ENCODE measurements at places on chromosomes 1 and 21.

- DNase-seq, result no peak
Measured at GRCh38 chr1:155360051-155360450, 39.4 kb downstream of the RUSC1 start.

DNA sequence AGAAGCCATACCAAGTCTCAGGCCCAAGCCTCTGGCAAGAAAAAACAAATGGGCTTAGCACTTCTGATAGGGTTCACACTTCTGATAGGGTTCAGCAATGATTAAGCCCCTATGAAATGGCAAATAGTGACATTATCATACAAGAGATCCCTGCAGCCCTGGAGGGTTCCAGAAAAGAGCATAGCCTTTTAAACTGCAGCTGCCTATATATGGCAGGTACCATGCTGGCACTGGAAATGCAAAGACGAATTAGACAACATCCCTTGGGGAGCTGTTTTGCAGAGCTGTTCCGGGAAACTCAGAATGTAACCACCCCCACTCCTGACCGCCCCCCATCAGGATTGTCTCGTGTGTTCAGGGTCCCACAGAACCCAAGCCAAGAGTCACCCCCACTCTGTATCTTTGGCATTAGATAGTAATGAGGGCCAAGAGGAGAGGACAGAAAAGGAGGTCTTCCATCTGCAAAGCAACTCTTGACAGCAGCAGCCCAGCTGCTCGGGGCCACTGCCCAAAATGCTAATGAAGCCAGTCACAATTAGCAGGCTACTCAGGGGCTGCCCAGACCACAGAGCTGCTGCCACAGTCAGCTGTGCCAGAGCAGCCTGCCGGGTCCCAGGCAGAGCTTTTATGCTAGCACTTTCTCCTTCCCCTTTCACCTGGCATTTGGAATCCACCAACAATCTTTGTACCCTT, 50.9 kb downstream of the ITPKB start:
- peak; percentile 75 for DNase-seq

DNA sequence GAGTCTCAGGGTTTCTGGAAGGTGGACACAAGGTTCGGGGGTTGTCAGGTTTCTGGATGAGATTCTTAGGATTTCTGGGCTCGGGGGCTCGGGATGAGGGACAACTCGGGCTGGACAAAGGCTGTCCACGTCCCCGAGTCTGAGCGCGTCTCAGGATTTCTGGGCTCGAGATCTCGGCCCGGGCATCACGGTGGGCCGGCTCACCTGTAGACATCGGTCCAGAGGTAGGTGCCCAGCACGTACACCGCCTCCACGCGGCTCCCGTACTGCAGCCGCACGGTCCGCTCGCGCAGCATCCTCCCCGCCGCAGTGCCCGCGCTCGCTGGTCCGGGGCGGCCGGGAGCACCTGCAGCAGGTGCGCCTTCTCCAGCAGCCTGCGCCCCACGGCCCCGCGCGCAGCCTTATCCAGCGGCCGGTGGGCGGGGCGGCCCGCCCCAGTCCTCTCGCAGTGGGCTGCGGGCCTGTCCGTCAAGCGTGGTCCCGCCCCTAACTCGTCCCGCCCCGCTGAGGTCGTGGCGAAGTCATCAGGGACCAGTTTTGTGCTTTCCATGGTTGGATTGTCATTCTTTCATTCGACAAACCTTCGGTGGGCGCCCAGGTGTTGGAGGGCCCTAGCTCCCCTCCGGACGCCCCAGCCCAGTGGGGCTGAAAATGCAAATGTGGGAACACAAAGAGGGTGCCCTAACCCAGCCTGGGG, at the start of gene PADI2:
Gene PADI2, minus strand, starts transcription at position 376 of the 697 bp plus-strand sequence. Its CDS starts 80 bp downstream, at position 296.
- DNase-seq, result peak; percentile 87

GRCh38 chr21:36613059-36613458, 85.9 kb upstream of the SIM2 start:
- DNase-seq, result no peak

GRCh38 chr1:12504601-12505000, 113.4 kb downstream of the DHRS3 start:
- DNase-seq, result no peak

Data from astrocyte of the hippocampus (primary cell).